ENCODE measurements at places on chromosomes 1 and 21.

DNA sequence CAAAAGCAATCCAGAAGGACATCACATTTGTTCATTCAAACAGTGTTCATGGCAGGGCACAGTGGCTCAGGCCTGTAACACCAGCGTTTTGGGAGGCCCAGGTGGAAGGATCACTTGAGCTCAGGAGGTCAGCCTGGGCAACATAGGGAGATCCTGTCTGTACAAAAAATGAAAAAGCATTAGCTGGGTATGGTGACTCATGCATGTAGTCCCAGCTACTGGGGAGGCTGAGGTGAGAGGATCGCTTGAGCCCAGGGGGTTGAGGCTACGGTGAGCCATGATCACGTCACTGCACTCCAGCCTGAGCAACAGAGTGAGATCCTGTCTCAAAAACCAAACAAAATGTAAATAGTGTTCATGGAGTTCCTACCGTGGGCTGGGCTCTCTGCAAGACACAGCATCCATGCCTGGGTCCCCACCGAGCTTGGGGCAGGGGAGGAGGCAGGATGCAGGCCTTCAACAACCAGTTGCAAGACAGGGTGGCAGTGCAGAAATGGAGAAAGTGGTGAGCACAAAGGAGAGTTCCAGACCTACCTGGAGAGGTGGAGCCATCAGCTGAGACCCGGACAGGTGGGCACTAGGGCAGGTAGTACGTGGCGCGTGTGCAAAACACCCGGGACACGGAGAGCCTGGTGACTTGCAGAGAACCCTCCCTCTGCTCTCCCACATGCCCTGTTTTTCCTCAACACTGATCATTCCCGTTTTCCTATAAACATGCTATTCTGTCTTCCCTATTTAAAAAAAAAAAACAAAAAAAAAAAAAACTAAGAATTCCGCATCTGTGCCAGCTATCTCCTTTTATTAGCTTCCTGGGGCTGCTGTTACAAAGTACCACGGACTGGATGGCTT is 138.9 kb downstream of the TOMM20 start:
- peak; percentile 29 for DNase-seq

DNA sequence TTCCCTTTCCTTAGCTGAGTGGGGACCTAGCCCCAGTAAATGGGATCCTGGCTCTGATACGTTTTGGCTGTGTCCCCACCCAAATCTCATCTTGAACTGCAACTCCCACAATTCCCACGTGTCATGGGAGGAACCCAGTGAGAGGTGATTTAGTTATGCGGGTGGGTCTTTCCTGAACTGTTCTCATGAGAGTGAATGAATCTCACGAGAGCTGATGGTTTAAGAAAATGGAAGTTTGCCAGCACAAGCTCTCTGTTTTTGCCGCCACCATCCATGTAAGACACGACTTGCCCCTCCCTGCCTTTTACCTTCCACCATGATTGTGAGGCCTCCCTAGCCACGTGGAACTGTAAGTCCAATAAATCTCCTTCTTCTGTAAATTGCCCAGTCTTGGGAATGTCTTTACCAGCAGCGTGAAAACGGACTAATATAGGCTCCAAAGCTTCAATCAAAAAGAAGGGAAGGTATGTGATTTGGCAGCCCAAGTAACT is 29.9 kb upstream of the POU2F1 start:
- DNase-seq: no peak

- peak; percentile 62 for DNase-seq
Observed at GRCh38 chr1:38991638-38992411, 749 bp downstream of the AKIRIN1 start.

- DNase-seq: no peak
Observed at GRCh38 chr21:37561941-37562919, 195.7 kb downstream of the DYRK1A start.

DNA sequence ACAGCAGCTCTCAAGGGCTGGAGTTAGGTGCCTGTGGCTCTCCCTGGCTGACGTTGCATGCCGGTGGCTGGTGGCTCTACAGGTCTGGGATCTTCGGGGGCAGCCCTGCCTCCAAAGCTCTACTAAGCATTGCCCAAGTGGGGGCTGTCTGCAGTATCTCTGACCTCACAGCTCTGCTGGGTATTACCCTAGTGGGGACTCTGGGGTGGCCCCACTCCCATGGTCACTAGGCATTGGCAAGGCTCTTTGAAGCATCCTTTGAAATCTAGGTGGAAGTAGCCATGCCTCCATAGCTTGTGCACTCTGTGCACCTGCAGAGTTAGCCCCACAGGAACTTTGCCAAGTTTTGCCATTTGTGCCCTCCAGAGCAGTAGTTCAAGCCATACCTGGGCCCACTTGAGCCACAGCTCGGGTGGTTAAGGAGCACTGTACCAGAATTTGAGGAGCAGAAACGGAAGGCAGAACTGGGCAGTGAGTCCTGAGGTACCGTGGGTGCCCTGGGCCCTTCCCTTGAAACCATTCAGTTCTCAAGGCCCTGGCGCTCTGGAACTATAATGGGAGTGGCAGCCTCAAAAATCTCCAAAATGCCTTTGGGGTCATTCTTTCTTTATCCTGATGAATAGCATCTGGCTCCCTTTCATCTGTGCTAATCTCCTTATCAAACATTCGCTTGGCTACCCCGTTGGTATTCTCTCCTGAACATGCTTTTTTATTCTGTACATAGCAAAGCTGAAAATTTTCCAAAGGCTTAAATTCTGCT is 15.4 kb downstream of the GJA4 start:
- no peak for DNase-seq

- DNase-seq: no peak
Observed at GRCh38 chr1:15531003-15531402, 4.4 kb downstream of the DNAJC16 start.

- DNase-seq: no peak
Observed at GRCh38 chr1:168443356-168443755, 100.4 kb downstream of the XCL2 start.

DNA sequence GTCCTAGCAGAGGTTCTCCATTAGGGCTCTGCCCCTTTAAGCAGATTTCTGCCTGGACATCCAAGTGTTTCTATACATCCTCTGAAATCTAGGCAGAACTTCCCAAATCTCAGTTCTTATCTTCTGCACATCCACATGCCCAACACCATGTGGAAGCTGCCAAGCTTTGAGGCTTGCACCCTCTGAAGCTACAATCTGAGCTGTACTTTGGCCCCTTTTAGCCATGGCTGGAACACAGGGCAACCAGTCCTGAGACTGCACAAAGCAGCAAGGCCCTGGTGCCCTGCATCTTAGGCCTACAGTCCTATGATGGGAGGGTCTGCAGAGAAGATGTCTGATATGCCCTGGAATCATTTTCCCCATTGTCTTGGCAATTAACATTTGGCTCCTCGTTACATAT is 8.0 kb downstream of the HAO2 start:
- DNase-seq: no peak

DNA sequence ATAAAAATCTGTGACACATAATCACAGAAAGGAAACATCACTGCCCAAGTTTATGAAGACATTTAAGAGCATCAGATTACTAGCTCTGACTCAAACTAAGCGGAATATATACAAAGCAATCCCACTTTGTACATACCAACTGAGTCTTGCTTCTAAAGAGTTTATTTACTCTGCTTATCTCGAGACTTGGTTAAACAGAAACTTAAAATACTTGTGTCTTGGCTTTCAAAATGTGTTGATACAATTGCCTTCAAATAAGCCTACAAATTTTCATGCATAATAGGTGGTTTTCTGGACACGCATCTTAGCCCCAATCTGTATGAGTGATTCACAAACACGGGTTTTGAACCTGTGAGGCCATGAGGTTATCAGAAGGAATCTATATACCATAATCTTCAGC is 21.0 kb downstream of the CD160 start:
- DNase-seq: peak; percentile 91

DNA sequence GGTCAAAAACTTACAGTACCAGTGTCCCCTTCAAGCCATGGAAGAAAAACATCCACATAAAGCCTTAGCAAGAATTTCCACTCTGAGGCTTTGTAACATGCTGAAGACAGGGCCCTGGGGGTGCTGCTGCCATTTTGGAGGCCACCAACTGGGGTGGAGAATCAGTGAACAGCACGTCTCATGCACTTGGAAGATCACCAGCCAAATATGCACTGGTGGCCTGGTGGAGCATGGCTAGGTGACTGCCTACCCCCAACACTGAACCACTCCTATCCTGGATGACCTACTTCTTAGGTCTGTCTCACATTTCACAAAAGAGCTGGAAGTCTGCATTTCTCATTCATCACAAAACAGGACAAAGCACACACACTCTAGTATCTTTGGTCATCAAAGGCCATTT is 126.4 kb downstream of the COL24A1 start:
- DNase-seq: no peak

DNA sequence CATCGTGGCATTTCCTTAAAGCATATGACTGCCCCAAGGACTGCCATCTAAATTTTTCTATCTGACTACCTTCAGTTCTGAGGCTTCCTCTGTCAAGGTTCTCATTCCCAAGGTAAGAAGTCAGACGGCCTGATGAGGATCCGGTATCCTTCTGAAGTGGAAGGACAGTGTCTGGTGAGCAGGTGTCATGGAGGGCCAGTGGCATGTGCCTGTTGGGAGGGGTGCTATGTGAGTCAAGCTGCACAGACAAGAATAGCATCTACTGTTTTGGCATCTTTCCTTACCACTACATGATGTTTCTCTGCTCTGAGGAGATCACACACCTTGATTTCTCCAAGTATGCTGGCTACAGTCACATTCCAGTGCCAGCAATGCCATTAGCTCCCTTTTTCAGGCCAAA is 99.6 kb upstream of the RGS1 start:
- DNase-seq: no peak

DNA sequence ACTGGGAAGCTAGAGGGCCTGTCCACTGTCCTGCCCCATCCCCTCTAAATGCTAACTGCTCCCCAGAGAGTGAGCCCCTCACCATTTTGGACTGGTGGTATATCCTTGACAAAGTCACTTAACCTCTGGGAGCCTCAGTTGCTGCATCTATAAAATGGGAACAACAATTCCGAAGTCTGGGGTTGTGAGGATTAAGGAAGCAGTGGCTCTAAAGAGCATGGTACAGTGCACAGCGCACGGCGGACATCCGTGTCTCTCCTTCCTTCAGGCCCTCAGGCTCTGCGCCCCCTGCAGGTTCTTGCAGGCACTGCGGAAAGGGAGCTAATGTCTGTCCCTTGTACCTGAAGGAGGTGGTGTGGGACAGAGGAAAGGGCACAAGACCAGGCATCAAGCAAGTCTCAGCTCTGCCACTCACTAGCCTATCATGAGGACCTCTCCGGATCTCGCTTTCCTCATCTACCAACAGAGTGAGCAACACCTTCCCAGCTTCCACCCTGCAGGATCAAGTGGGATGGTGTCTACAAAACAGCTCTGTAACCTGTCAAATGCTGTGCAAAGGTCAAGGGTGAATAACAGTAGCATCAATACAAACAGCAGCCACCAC is 20.1 kb downstream of the ECE1 start:
- DNase-seq: peak; percentile 76

GRCh38 chr1:87061742-87062156 is 147.3 kb downstream of the HS2ST1 start:
- DNase-seq: peak; percentile 24
